Smooth muscle cell of the brain vasculature (primary cell): ENCODE measurements at places on chromosomes 3 and 15.

GRCh38 chr3:25171118-25171807, 256.8 kb upstream of the RARB start:
- DNase-seq, result no peak

GRCh38 chr15:69898243-69898642, 199.5 kb downstream of the TLE3 start:
- DNase-seq, result no peak

DNA sequence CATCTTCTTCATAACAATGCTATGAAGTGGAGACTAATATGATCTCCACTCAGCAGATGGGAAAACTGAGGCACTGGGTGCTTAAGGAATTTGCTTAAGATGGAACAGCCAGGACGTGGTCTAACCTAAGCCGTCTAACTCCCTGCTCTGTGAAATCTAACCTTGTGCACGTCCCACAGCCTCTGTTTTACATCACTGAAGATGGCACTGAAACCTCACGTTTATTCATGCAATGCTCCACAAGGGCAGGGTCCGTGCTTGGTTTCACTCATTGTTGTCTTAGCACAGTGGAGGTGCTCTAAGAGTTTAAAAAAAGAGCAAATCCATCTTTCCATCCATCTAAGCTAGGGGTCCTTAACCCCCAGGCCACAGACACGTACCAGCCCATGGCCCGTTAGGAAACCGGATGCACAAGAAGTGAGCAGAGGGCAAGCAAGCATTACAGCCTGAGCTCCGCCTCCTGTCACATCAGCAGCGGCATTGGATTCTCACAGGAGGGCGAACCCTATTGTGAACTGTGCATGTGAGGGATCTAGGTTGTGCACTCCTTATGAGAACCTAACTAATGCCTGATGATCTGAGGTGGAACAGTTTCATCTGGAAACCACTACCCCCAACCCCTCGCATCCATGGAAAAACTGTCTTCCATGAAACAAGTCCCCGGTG, 118.0 kb downstream of the FOXP1 start:
- no peak for DNase-seq

DNA sequence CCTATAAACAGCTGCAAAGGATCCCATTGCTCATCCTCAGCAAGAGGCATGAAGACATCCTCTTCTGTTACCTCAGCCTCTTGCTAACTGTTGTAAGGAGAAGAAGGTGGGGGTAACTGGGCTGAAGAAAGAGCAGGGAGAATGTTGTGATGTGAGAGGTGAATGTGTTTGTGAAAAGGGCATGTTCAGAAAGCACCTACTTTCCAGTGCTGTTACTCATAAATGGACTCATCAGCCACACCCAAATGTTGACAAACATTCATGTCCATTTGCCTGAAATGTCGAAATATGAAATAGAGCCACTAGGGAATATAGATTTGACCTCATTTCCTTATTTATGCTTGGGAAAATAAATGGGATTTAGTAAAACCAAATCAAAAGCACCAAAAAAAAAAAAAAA, 12.6 kb downstream of the SLC24A1 start:
- DNase-seq, result no peak

- DNase-seq, result peak; percentile 67
These were observed 100.1 kb downstream of the IGF2BP2 start for GRCh38 chr3:185724761-185725160.

DNA sequence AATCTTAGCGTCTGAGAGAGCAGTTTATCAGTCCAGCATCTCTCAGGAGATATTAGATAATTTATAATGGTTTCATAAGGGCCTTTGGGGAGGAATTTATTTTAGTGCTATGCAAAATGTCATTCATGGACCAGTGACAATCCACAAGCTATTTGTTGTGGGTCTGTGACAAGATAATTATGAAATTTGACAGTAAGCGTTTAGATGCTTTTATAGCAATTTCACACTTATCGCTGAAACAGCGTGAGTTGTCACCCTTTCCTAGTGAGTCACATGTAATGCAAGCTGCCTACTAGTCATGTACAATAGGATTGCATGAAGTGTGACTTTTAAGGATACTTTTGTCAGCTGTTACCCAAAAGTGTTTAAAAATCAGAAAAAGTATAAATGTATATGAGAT, 315.6 kb upstream of the THBS1 start:
- DNase-seq, result no peak

- no peak for DNase-seq
These were observed 3.9 kb downstream of the ATR start for GRCh38 chr3:142574665-142575064.
